ENCODE measurements at places on chromosomes 3 and 15. TPM values are rescaled to one million over a fixed set of nuclear protein-coding genes. Genes with fewer than 3 reads are reported as not detected.

The IMPG2 gene
- total RNA-seq: 0.65 TPM

The JMJD7 gene
- 3.1 TPM for total RNA-seq

The TMC3 gene
- under 0.01 TPM for total RNA-seq

The PYGO1 gene
- total RNA-seq: 21.2 TPM

The FBXO40 gene
- total RNA-seq: not detected

The GP5 gene
- 0.49 TPM for total RNA-seq

The ANKRD34C gene
- total RNA-seq: not detected

The P2RY14 gene
- 0.41 TPM for total RNA-seq

The CA12 gene
- total RNA-seq: 174 TPM

DNA sequence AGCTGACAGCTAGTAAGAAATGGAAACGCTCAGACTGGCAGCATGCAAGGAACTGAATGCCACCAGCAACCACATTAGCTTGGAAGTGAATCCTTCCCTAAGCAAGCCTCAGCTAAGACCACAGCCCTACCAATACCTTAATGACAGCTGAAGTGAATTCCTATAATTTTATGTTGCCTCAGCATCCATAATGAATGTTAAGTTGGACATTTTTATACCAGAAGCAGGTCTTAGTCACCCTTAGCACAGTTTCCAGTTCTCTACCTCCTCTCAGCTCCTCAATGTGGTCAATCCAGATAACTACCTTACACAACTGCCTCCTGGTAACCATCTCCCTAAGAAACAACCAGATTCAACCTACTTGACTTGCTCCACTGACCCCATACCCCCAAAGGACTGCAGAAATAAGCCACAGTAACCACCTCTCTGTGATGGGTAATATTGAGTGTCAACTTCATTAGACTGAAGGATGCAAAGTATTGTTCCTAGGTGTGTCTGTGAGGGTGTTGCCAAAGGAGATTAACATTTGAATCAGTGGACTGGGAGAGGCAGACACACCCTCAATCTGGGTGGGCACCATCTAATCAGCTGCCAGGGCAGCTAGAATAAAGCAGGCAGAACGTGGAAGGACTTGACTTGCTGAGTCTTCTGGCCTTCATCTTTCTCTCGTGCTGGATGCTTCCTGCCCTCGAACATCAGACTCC is 33.5 kb downstream of the NEDD4 start:
- no peak for DNase-seq

DNA sequence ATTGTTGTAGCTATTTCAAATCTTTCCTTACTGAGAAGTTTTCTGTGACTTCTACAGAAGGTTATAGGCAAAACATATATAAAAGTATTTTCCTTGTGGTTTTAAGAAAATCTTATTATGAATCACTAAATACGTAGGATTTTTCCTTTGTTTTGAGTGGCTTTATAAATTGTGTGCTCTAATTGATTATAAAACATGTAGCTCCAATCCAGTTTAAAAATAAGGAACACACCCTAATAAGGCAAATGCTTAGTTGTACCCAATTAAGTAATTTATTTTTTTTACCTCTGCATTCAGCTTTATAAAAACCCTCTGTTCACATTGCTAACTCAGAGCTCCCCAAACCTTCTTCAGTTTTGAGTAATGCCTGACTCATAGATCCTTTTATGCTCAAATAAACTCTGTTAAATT is 408.0 kb downstream of the NAALADL2 start:
- peak; percentile 52 for DNase-seq

DNA sequence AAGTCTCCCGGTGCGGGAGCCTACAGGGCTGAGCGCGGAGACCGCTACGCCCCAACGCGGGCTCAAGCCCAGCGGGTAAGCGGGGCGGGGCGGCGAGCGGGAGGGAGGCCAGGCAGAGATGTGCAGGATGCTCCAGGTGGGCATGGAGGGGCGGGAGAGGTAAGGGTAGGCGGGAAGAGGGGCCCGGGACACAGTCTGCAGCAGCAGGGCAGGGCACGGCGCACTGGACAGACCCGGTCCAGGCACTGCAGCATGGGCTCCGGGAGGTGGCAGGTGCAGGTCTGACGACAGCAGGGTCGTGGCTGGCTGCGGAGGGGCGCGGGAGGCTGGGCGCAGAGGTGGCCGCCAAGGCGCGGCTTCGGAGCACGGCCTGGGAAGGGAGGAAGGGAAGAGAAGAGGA is 102.8 kb downstream of the GABRB3 start:
- DNase-seq: no peak

GRCh38 chr3:194689493-194689944 is 3.8 kb downstream of the FAM43A start:
- peak; percentile 80 for DNase-seq

DNA sequence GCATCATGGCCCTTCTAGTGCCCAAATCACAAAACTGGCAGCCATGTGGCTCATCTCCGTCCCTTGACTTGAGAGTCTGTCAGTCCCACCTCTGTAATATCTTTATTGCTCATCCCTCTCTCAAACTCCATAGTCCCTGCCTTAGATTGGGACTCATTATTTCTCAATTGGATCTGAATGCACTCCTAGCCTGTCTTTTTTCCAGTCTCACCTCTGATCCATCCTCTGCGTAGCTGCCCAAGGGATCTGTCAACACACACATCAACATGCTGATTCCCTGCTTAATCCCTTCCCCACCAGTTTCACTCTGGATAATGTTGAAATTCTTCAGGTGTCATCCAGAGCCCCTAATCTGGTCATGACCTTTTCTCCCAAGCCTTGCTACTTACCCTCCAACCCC is 39.3 kb downstream of the NMNAT3 start:
- no peak for DNase-seq

DNA sequence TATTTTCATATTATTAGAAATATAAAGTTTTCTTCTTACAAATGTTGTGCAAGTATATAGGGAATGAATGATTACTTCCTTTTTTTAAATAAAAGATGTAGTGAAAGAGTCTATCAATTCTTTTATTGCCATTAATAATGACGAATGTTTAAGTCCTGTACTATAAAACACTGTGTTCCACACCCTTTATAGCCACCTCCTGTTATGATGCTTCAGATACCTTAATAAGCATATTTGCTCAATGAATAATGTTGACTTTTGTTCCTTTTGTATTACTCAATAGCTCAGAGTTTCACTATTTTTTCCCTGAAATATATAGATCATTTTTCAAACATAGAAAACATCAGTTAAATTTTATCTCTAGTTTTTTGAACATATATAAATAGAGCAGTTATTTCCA is 378.2 kb upstream of the THBS1 start:
- no peak for DNase-seq

DNA sequence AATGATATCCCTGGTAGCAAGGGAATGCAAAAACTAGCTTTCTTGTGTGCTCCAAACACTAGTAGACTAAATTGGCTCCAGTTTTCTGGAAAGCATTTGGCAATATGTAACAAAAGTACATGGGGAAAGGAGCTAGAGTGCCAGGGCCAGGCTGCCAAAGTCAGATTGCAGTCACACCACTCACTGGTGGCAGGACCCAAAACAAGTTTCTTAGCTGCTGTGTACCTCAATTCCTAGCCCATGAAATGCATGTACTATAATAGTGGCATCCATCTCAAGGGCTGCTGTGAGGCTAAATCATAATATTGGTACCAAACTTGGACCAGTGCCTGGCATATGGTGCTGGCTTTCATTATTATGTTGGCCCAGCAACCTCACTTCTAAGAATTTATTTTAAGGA is 49.3 kb downstream of the CLDN18 start:
- DNase-seq: peak; percentile 60

DNA sequence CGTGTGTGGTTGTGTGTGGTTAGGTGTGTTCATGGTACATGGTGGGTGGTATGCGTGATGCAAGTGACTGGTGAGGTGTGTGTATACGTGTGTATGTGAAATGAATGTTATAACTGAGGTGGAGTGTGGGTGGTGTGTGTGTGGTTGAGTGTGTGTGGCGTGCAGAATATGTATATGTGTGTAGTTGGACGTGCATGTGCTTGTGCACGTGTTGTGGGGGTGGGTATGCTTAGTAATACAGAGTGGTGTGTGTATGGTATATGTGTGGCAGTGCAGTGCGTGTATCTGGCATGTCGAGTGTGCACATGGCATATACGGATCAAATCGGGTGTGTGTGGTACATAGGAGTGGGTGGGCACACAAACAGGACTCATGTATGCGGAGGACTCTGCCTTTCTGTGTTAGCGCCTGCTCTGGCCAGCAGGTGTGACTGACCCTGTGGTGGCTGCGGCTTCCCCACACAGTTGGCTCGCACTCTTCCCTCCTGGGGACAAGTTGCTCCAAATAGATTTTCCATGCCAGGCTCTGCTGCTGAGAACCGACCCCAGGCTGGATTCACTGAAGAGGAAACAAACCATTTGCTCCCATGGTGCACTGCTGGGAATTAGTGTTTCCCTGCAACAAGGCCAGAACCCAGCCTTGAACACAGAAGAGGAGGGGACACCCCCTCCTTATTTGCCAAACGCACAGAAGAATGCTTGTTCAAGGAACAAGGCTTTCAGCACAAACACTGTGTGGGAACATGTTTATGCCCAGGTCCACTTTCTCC is 1.2 kb upstream of the C3orf70 start:
- DNase-seq: no peak

DNA sequence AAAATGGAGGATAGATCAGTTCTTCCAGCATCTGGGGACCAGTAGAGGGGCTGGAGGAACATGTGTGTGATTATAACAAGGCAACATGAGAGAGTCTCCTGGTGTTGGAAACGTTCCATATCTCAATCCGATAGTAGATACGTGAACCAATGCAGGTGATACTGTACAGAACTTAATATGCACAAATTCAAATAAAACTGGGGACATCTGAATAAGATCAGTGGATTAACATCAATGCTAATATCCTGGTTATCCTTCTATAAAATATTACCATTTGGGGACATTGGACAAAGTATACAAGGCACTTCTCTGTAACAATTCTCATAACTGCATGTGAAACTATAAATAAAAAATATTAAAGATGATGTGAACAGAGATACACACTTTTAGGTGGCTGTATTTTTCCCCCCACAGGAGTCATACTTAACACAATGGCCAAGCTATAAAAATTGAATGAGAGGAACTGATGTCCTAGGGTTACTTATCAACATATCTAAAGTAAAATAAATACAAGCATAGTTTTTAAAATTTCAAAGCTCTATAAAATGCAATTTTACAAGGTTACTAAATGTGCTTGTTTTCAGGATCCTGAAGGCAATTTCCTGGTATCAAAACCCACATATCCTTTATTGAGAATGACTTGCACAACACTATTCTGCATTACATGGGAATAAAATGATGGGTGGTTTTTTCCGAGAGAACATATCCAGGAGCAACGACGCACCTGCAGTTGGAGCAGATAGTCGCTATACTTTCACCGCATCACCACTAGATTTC is 31.1 kb upstream of the TJP1 start:
- DNase-seq: no peak

- DNase-seq: peak; percentile 84
Observed at GRCh38 chr3:177150970-177151627, 46.2 kb downstream of the TBL1XR1 start.

DNA sequence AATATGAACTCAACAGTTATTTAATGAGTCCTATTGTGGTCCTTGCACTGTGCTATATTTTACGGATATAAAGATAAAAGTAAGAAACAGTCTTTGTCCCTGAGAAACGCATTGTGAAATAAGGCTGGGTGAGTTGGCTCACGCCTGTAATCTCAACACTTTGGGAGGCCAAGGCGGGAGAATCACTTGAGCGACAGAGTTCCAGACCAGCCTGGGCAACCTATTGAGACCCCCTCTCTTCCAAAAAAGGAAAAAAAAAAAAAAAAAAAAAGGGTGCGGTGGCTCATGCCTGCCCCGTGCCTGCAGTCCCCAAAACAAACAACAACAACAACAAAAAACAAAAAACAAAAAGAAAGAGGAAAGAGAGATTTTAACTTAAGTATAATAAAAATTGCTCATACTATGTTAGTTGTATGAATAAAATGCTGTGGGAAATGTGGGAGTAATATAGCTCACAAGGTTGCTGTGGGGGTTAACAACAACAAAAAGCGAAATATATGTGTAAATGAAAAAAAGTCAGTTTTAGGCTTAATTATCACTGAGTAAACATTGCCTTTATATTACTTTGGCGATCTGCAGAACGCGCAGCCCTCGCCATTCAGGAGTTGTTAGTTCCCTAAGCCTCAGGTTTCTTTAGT is 461 bp upstream of the FNDC3B start:
- DNase-seq: peak; percentile 70

- no peak for DNase-seq
Observed at GRCh38 chr3:36756269-36756668, 8.1 kb downstream of the DCLK3 start.

DNA sequence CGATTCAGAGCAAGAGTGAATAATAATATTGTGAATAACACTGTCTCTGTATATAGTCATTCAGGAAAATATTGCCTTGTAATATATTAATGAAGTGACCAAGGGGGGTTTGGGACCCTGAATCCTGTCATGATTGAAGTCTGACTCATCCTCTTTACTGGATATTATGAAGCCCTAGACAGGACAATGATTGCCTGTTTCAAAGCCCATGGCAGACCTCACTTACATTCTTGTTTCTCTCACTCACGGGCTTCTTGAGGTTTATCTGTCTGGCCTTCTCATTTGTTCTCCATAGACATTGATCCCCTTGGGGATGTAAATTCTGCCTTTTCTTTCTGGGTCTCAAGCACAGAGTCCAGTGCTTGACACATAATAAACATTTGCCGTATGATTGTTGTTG is 449.3 kb upstream of the THRB start:
- no peak for DNase-seq

DNA sequence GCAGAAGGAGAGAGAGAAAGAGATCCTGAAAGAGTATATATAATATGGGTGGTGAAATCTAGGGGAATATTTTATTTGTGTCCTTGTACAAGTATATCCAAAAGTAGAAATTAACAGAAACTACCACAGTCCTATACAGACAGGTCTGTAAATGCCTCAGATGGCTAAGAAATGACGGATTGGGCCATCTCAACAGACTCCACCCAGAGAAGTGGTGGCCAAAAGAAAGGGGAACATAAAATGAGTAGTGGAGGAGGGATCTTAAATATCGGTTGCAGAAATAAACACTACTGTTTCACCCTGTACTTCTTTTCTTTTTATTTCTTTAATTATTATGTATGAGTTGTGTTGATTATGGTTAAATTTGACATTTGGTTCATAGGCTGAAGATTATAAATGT is 47.7 kb downstream of the CCR3 start:
- DNase-seq: no peak
